ENCODE measurements at places on chromosomes 13 and 19.

GRCh38 chr13:64300239-64300638, 2884.6 kb upstream of the PCDH20 start:
- DNase-seq: no peak

DNA sequence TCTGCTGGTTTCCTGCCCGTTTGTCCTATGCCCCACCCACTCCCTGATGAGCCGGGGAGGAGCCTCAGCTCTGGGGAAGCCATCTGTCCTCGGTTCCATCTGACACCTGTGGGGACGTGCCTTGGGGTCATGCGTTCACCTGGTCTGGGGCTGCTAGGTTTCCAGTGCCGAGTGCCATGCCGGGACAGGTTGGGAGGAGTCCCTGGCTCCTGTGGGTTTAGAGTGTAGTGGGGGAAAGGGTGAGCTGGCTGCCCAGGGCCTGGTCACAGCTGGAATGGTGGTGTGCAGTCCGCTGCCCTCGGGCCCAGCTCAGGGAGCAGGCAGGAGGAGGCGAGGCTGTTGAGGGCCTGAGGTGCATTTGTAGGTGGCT, 2.5 kb downstream of the KDM4B start:
- DNase-seq: no peak

- DNase-seq: no peak
Measured at GRCh38 chr19:18108897-18109296, 11.3 kb downstream of the MAST3 start.

DNA sequence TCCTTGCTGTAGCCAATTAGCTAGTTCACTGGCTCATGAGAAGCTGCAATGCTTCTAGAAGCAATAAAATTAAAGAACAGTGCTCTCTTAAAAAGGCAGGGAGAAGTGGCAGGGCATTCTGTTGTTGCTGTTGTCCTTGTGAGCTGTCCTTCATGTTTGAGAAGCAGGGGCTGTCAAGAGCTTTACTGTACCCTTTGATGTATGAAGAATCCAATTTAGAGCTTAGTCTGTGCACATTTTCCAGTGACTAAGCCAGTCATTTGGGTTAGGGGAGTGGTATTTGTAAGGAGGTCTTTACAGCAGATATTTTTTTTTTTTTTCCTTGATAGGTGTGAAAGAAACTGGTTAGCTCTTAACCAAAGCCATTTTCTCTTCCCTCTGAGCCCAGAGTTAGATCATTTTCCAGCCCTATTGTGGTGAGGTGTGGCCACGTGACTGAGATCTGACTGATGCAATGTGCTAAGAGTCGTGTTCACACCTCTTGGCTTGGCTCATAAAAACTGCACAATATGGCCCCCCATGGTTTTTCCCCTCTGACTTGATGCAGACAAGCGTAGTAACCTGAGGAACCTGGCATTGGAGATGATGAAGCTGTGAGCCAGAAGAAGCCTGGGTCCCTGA, 309.6 kb upstream of the TMTC4 start:
- no peak for DNase-seq

DNA sequence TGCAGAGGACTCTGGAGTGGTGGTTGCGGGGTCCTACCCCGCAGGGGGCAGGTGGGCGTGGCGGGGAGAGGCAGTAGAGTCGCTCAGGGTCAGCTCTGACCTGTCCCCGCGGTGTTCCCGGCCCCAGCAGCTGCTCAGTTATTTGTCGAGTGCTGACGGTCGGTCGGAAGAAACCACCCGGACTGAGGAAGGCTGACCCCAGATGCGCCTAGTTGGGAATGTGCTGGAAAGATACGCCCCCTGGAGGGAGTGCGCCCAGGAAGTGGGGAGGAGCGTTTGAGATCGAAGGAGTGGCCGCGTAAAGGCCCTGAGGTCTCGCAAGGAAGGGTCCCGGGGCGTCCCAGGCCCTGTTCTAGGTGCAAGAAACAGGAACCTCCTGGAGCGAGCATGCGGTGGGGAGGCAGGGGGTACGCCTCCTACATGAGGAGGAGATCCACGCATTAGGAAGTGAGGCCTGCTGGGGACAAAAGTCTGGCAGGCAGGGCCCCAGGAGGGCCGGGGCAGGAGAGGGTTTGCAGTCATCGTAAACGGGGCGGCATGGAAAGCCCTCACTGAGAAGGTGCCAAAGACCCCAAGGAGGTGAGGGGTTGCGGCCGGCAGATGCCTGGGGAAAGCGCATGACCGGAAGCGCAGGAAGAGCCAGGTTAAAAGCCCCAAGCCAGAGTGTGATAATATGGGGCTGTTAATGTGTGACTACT, 9.2 kb downstream of the CCDC8 start:
- no peak for DNase-seq

- no peak for DNase-seq
Measured at GRCh38 chr13:53327680-53328315, 299.2 kb downstream of the OLFM4 start.

GRCh38 chr13:72259528-72259927, 392.5 kb upstream of the DACH1 start:
- DNase-seq: no peak

- no peak for DNase-seq
Measured at GRCh38 chr13:38166116-38166515, 183.5 kb upstream of the UFM1 start.

GRCh38 chr19:14183741-14184350, 22.1 kb downstream of the ADGRL1 start:
- DNase-seq: no peak

DNA sequence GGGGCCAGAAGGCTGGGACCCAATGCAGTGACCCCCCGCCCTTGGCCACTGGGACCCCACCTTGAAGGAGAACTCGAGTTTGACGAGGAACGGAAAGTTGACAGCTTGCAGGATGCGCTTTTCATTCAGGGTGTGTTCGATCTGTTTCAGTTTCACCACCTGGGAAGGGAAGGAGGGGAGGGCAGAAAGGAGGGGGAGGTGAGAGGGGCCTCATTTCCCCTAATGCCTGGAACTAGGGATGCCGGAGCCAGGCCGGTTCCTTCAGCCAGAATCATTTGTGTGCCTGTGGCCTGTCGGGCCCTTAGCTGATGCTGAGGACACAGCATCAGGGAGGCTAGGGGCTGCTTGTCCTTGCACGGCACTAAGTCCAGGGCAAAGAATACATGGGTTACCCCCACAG, 12.2 kb upstream of the SAMD1 start:
- DNase-seq: no peak

DNA sequence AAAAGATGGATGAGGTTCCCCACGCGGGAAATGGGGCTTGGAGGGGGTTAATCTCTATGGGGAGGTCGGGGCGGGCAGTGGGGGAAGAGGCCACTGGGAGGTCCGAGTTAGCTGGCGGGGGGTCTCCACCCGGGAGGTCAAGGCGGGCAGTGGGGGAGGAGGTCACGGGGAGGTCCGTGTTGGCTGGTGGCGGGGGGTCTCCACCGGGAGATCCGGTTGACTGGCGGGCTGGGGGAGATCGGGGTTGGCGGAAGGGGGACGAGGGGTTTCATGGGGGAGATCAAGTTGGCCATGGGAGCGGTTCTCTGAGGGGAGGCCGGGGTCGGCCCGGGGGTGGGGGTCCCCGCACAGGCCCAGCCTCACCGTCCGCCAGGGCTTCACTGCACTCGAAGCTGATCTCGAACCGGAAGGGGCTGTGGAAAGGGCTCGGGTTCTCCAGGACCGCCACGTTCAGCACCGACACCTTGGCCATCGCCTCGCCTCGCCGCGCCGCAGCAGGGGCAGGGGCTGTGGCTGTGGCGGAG, 342 bp downstream of the ASF1B start:
- DNase-seq: no peak

- peak; percentile 41 for DNase-seq
Measured at GRCh38 chr13:27375686-27376326, 48.6 kb upstream of the GTF3A start.

DNA sequence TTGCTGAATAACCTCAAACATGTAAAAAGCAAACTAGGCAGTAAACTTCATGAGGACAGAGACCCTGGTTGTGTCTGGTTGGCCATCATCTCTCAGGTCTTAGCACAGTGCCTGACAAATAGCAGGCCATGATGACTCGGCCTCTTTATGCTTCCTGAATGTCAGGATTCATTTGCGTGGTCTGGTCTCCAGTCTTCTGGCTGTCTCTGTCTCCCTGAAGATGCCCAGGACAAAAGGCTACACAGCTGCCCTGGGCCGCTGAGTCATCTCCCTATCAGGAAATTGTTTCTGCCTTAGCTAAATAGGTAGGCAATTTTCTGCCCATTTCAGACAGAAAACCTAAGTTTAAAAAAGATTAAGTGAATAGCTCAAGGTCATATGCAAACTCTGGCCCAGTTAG, 84.1 kb upstream of the FNDC3A start:
- DNase-seq: no peak

DNA sequence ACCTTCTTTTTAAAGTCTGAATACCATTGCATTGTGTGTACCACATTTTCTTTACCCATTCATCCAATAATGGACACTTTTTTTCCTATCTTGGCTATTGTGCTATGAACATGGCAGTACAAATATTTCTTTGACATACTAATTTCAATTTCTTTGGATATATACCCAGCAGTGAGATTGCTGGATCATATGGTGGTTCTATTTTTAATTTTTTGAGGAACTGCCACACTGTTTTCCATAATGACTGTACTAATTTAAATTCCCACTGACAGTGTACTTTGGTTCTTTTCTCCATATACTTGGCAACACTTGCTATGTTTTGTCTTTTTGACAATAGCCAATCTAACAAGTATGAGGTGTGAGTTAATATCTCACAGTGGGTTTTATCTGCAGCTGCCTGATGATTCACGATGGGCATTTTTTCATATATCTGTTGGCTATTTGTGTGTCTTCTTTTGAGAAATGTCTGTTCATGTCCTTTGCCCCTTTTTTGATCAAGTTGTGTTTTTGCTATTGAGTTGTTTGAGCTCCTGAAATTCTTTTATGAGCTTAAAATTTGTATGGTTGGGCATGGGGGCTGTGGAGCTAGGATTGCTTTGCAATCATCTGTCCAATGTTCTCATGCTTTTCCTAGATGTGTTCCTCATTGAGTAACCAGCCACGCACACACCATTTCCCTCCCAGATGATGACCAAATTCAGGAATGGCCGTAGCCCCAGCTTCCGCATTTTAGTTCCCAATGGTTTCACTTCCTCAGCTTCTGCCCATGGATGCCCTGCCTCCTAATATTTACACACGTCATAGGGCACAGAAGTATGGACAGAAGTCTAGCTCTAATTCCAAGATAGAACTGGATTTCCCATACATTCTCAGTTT, 380.0 kb upstream of the SGCG start:
- DNase-seq: no peak

DNA sequence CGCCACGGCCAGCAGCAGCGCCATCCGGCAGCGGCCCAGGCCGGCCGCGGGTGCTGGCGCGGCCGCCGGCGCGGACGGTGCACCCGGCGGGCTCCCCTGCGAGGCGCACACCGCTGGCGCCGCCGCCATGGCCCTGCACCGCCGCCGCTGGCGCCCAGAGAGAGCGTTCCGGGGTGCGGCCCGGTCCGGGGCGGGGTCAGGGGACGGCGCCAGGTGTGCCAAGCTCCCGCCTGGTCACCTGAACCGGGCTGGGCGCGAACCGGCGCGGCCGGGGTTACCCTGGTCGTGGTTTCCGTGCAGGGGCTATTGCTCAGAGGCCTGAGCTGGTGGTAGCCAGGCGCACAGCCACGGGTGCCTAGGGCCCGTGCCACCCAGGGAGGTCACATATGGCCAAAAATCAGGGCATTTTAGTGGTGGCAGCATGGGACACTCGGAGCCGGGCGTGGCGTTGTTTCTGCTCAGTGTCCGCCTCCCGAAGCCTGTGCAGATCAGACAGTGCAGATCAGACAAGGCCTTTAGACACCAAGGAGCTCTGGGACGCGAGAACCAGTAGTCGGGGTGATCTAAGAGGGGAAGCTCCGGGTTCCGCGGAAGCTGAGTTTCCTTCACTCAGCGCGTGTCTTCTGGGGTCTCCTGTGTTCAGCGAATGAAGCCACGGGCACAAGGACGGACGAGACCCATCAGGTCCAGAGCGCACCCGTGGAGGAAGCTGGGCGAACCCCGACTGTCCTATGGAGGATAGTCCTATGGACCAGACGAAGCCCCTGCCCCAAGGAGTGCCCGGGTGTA, at the start of gene TMEM238:
TSS of gene TMEM238 (minus strand) at position 162 of the 789 bp plus-strand sequence. CDS start at position 129, 33 bp downstream.
- no peak for DNase-seq

DNA sequence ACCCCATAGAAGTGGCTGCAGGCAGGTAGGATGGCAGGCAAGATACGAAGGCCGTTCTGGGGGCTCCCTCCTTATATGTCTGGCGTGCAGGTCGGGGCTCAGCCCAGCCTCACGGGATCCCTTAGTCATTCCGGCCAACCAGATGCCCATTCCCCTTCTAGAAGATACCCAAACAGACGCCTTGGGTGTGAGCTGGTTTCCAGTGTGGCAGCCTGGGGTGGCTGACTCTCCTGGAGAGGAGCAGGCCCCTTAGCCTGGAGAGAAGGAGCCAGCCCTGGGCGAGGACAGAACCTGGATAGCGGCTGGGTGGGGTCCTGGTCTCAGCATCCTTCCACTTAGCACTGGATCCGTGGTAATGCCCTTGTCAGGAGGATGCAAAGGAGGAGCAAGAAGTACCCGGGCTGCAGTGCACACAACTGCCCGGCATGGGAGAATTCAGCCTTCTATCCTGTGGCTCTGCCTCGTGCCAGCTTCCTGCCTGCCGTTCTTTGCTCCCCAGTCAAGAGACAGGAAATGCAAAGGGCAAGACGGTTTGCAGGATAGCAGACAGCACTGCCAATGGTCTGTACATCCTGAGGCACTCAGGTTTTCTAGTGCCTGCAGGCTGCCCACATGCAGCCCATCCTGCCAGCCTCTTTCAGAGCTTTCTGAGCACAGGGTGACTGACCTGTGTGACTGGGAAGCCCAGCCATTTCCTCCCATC, 56.7 kb upstream of the WASF3 start:
- no peak for DNase-seq

DNA sequence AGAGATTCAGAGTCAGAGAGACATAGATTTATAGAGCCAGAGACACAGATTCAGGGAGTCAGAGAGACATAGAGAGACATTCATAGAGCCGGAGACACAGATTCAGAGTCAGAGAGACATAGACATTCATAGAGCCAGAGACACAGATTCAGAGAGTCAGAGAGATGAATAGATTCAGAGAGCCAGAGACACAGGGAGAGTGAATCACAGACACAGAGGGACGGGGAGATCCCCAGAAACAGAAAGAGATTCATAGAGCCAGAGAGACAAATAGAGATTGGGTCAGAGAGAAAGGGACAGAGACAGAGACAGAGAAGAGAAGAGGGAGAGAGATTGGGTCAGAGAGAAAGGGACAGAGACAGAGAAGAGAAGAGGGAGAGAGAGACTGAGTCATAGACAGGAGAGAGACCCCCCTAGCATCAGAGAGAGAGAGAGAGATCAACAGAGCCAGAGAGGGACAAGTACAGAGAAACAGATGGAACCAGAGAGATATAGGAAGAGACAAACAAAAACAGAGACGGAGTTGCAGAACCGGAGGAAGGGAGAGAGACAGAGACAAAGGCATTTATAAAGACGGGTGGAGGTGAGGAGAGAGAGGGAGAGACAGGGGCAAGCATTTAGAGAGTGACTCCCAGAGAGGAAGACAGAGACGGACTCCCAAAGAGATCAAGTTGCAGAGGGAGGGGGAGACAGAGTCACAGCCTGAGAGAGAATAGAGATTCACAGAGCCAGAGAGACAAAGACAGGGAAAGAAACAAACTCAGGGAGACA, 1.1 kb upstream of the PRKCG start:
- no peak for DNase-seq

DNA sequence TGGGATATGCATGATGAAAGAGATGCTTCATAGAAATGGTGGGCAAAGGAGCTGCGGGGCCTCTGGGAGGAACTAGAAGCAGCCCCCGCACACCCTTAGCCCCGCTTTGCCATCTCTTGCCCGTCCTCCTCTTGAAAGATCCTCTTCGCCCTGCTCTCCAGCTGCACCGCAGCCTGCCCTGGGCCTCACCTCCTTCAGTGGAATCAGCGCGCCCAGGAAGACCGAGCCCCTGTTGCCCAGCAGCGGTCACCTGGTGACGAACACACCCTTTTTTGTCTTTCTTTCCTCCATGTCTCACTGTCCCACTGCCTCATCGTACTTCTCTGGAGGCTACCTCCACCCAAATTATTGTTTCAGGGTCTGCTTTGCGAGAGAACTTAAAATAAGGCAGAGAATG, 807.6 kb downstream of the UQCRFS1 start:
- DNase-seq: no peak

Measured in effector CD8-positive, alpha-beta T cell (primary cell).